HCT116 (cell line): ENCODE measurements at places on chromosomes 16 and 17. TPM values are rescaled to one million over a fixed set of nuclear protein-coding genes. Genes with fewer than 3 reads are reported as not detected.

CAVIN1 gene
- total RNA-seq, result 79.7 TPM

MAF gene
- 0.27 TPM for total RNA-seq

CMTM4 gene
- total RNA-seq, result 77.8 TPM

CARD14 gene
- 0.25 TPM for total RNA-seq

SETD1A gene
- 26.9 TPM for total RNA-seq

MYO19 gene
- total RNA-seq, result 167 TPM

DNA sequence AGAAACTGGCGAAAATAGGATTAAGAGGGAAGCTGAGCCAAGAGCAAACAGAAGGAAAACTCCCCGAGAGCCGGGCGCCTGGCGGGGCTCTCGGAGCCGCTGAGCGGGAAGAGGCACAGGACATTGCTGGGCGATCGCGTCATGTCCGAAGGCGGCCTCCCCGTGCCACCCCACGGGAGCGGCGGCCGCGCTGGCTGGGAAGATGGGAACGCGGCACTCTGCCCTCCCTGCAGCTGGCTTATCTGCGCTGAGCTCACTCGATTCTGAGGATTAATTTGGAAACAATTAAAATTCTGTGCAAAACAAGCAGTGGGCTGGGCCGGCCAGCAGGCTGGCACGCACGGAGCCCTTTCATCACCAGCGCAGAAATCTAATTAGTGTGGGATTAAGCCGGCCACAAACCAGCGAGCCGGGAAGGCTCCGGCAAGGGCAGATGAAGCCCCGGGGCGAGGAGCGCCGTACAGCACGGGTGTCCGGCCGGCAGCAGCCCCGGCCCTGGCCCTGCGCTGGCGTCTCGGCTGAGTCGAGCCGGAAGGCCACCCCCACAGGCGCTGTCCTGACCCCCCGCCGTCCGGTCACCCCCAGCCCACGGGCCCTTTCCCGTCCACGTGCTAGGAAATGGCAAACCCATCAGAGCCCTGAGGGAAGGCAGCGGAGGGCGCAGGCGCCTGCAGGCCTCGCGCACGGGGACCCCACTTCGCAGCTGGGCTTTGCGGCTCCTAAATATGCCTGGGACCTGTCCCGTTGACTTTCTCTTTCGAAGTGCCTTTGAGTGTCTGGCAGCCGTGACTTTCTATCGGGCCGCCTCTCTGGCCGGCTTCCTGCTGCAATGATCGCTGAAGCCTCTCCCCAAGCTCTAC, 37.9 kb downstream of the SOX8 start:
- no peak overlapping the region for H3K4me3 ChIP-seq
- no peak for DNase-seq
- H3K4me1 ChIP-seq, result no peaks in the 10 kb centered on the region

GRCh38 chr17:42937712-42938596, 26.3 kb downstream of the AARSD1 start:
- no peaks in the 10 kb centered on the region for H3K36me3 ChIP-seq
- H3K27ac ChIP-seq, result no peak overlapping the region
- peak; percentile 51 for DNase-seq
- no peaks in the 10 kb centered on the region for H3K4me1 ChIP-seq
- no peaks in the 10 kb centered on the region; the same call in 1 of the 2 replicates for H3K27me3 ChIP-seq

GRCh38 chr17:32520737-32521404, 34.1 kb downstream of the CDK5R1 start:
- peaks cover 11% of the 10 kb centered on the region for H3K4me1 ChIP-seq
- no peak overlapping the region for H3K4me3 ChIP-seq
- no peaks in the 10 kb centered on the region for H3K27me3 ChIP-seq
- no peak overlapping the region for H3K27ac ChIP-seq
- H3K36me3 ChIP-seq, result no peaks in the 10 kb centered on the region

DNA sequence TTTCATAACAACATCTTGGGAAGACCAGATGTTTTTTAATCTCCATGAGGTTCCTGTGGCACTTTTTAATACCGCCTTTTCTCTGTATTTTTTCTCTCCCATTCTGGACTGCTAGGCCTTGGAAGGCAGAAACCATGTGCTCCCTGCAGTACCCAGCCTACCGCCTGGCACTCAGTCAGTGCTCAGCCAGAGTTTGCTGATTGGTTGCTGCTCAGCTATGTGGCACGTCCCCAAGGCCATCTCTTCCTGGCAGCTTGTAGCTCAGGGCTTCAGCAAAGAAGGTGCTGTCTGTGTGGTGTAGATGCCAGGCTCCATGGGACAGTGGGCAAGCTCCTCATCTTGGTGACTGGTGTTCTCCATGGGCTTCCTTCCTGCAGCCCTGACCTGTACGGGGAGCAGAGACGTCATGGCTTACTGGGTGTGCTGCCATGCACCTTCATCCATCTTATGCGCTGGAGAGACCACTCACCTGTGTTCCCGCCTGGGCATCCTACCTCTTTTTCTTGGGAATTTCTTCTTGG, 86.7 kb downstream of the CLEC16A start:
- no peak overlapping the region for H3K4me3 ChIP-seq
- H3K4me1 ChIP-seq, result no peaks in the 10 kb centered on the region
- H3K27me3 ChIP-seq, result no peaks in the 10 kb centered on the region
- no peaks in the 10 kb centered on the region for H3K36me3 ChIP-seq

- H3K27ac ChIP-seq, result no peak overlapping the region
- no peaks in the 10 kb centered on the region for H3K4me1 ChIP-seq
- H3K36me3 ChIP-seq, result no peaks in the 10 kb centered on the region
- no peak for DNase-seq
- no peaks in the 10 kb centered on the region for H3K27me3 ChIP-seq
- H3K4me3 ChIP-seq, result no peak overlapping the region
Observed at GRCh38 chr17:70208080-70208794, 38.9 kb downstream of the KCNJ2 start.

DNA sequence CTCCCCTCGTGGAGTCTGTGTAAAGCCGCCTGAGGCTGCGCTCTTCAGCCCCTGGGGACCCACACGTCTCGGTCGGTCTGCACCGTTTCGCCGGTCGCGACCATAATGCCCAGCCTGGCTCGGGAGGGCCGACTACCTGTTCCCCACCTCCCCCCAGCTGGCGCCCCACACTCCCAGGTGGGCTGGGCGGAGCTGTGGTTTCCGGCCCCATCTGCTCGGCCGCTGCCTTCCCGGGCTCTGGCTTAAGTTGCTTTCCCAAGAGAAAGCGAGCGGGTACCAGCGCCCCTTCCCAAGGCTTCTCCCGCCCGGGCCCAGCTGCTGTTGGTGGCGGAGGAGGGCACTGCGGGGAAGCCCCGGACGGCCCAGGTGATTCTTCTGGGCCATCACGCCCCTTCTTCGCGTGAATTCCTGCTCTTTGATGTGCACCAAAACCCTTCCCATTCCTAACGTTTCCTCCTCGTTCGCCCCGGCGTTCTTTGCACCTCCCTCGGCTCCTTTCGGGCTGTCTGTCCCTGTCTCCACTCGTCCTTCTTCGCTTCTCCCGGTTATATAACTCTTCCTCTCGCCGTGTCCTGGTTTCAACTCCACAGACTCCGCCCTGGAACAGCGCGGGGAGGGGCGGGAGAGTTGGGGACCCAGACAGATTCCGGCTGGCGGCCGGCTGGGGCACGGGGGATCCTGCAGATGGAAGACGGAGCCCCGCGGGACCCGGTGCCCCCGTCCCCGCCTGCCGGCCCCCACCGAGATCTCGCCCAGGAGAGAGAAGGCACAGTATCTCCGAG, 2.0 kb downstream of the KDM6B start:
- no peak for DNase-seq
- H3K4me1 ChIP-seq, result peaks cover 39% of the 10 kb centered on the region
- H3K36me3 ChIP-seq, result no peaks in the 10 kb centered on the region

GRCh38 chr16:75264999-75265910, 13.8 kb upstream of the BCAR1 start:
- no peaks in the 10 kb centered on the region for H3K27me3 ChIP-seq
- peaks cover 47% of the 10 kb centered on the region for H3K4me1 ChIP-seq
- no peaks in the 10 kb centered on the region for H3K36me3 ChIP-seq
- peak overlapping the region; percentile 91 for H3K4me3 ChIP-seq
- peak overlapping the region; percentile 88 for H3K27ac ChIP-seq
- no peak for DNase-seq

DNA sequence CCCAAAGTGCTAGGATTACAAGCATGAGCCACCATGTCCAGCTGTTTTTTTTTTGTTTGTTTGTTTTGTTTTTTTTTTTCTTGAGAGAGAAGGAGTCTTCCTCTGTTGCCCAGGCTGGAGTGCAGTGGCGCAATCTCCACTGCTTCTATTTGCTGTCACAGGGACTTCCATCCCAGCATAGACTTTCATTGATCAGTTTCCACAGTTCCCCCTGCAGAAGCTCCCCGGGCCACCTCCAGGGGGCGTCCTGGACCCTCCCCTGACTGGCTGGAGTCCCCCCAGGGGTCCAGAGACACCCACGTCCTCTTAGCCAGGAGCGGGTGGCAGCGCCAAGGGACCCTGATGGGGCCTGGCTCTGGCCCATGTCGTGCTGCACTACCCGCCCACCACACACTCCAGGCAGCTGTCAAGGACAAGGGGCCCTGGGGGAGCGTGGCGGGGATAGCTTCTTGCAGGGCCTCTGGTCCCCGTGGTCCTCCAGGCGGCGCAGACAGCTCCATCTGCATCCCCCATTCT, 3.1 kb upstream of the NPW start:
- no peak overlapping the region for H3K4me3 ChIP-seq
- H3K27me3 ChIP-seq, result no peaks in the 10 kb centered on the region
- peaks cover 24% of the 10 kb centered on the region for H3K4me1 ChIP-seq

- H3K27ac ChIP-seq, result no peak overlapping the region
- H3K4me1 ChIP-seq, result no peaks in the 10 kb centered on the region
- no peak overlapping the region for H3K4me3 ChIP-seq
- no peaks in the 10 kb centered on the region for H3K36me3 ChIP-seq
- no peak for DNase-seq
Observed at GRCh38 chr16:25771812-25772568, 80.2 kb downstream of the HS3ST4 start.

GRCh38 chr17:81395600-81396277, 482 bp downstream of the BAHCC1 start:
- DNase-seq, result no peak
- H3K4me3 ChIP-seq, result peak overlapping the region; percentile 82
- H3K36me3 ChIP-seq, result peaks cover 4% of the 10 kb centered on the region; the same call in 1 of the 2 replicates
- H3K27me3 ChIP-seq, result no peaks in the 10 kb centered on the region
- peaks cover 30% of the 10 kb centered on the region for H3K4me1 ChIP-seq

GRCh38 chr16:67805718-67806427, 487 bp downstream of the RANBP10 start:
- DNase-seq, result no peak
- no peaks in the 10 kb centered on the region for H3K27me3 ChIP-seq
- peak overlapping the region; percentile 68 for H3K27ac ChIP-seq
- peaks cover 6% of the 10 kb centered on the region; the same call in 1 of the 2 replicates for H3K36me3 ChIP-seq
- peak overlapping the region; percentile 100 for H3K4me3 ChIP-seq

DNA sequence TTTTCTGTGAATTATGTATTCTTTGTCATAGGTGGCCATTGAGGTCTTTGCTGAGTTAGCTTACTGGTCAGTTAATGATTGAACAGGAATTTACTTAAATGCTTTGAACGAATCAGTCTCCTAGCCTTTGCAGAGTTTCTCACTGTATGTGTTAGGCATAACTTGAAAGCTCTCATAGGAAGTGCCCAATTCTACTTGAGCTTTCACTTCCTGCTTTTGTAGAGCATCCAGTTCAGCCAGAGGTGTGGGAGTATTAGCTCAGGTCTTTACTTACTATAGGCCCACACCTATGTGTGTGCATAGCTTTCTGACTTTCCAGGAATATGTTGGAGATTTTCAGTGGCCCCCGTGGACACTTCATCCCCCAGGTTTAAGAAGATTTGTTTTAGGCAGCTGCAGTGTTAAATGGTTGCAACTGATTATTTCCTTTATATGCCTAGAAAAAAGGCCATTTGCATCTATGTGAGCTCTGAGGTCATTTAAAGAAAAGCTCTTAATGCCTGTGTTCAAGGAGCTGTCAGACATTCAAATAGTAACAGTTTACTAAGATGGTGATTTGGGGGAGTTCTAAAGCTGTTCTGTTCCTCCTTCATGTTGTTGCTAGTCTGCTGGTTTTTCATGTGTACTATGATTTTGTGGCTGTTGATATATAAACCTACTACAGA, 62.3 kb downstream of the PHKB start:
- no peak overlapping the region for H3K27ac ChIP-seq
- H3K27me3 ChIP-seq, result no peaks in the 10 kb centered on the region
- H3K4me1 ChIP-seq, result no peaks in the 10 kb centered on the region
- no peak overlapping the region for H3K4me3 ChIP-seq

GRCh38 chr16:8727131-8727806, 52.9 kb downstream of the ABAT start:
- no peak for DNase-seq
- no peak overlapping the region for H3K27ac ChIP-seq
- no peak overlapping the region for H3K4me3 ChIP-seq
- H3K4me1 ChIP-seq, result no peaks in the 10 kb centered on the region
- no peaks in the 10 kb centered on the region for H3K27me3 ChIP-seq

GRCh38 chr17:59155439-59156177, at the start of gene PRR11:
Gene PRR11 (plus strand): TSS chr17:59155746. CDS start chr17:59169753, 14,007 bp downstream.
- peaks cover 46% of the 10 kb centered on the region for H3K4me1 ChIP-seq
- no peaks in the 10 kb centered on the region for H3K27me3 ChIP-seq
- peak within 1 kb of the TSS; percentile 71 for H3K4me3 ChIP-seq
- DNase-seq, result peak; percentile 100
- peak within 1 kb of the TSS; percentile 90 for H3K27ac ChIP-seq

DNA sequence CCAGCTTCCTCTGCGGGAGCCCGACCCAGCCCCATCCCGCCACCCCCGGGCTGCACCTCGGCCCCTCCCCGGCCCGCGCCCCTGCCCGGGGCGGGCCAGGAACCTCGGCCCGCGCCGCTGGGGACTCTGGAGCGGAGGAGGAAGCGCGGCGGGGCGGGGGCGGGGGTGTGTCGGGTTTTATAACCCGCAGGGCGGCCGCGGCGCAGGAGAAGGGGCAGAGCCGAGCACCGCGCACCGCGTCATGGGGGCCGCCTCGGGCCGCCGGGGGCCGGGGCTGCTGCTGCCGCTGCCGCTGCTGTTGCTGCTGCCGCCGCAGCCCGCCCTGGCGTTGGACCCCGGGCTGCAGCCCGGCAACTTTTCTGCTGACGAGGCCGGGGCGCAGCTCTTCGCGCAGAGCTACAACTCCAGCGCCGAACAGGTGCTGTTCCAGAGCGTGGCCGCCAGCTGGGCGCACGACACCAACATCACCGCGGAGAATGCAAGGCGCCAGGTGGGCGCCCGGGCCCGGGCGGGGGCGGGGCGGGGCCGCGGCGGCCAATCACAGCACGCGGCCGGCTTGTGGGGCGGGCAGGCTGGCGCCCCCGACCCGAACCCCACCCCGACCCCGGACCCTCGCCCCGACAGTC, at the start of gene ACE:
TSS of gene ACE (plus strand) at position 208 of the 626 bp plus-strand sequence. CDS start at position 242, 34 bp downstream.
- H3K27ac ChIP-seq, result peak within 1 kb of the TSS; percentile 30; the same call in 1 of the 2 replicates
- no peaks in the 10 kb centered on the region for H3K36me3 ChIP-seq
- H3K27me3 ChIP-seq, result no peaks in the 10 kb centered on the region
- H3K4me3 ChIP-seq, result peak within 1 kb of the TSS; percentile 60
- H3K4me1 ChIP-seq, result peaks cover 13% of the 10 kb centered on the region

DNA sequence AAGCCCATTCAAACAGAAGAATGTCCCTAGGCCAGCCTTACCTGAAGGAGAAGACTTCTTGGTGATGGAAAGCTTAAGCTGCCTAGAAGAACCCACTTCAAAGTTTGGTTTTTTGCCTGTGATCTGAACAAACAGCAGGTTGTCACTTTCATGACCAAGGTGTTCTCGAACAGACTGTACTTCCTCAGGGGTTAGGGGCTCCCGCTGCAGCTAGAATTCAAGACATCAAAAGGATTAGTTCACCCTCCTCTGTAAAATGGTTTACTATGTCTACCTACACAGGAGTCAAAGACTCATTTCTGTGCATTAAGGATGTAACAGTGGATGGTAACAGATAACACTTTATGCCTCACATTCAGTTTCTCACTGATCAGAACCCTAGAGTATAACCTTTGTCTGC, 13.2 kb downstream of the CIAPIN1 start:
- no peaks in the 10 kb centered on the region for H3K4me1 ChIP-seq
- H3K27ac ChIP-seq, result no peak overlapping the region
- peaks cover 73% of the 10 kb centered on the region for H3K36me3 ChIP-seq
- DNase-seq, result no peak
